ENCODE measurements at places on chromosomes 1 and 21.

DNA sequence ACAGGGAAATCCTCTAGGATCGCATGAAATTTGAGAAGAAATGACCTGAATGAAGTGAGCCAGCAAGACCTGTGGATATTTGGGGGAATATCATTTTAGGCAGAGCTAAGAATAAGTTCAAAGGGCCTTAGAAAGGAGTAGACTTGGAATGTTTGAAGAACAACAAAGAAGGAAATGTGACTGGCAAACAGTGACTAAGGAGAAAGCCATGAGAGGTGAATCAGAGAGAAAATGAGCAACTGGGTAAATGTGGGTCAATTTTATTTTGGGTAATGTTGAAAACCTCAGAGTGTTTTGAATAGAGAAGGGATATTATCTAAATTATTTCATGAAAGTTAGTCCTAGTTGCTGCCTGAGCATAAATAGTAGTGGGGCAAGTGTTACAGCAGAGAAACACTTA, 672.8 kb downstream of the LMO4 start:
- no peak for DNase-seq

- no peak for DNase-seq
Measured at GRCh38 chr1:202204065-202204464, 10.5 kb downstream of the LGR6 start.

DNA sequence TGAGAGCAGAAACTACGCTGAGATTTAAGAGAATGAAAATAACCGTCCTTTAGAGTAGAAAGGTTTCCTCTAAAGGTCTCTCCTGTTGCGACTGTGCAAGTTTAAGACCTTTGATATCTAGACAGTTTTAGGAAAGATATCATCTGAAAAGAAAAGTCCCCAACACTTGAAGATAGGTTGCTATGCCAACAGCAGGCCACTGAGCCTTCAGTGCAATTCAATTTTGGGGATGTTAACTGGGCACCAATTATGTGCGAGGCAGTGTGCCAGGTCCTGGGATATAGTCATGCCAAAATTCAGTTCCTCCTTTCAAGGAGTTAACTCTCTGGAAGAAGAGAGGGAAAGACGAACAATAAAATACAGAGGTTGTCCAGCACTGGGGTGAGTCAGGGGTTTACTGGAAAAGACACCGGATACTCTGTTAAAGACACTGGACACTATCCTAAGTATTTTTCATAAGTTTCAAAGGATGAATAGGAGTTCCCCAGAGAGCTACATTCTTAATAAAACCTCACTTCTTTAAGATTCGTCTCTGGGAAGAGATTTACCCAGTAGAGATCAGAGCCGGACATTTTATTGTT, 25.5 kb upstream of the ZNF281 start:
- no peak for DNase-seq

DNA sequence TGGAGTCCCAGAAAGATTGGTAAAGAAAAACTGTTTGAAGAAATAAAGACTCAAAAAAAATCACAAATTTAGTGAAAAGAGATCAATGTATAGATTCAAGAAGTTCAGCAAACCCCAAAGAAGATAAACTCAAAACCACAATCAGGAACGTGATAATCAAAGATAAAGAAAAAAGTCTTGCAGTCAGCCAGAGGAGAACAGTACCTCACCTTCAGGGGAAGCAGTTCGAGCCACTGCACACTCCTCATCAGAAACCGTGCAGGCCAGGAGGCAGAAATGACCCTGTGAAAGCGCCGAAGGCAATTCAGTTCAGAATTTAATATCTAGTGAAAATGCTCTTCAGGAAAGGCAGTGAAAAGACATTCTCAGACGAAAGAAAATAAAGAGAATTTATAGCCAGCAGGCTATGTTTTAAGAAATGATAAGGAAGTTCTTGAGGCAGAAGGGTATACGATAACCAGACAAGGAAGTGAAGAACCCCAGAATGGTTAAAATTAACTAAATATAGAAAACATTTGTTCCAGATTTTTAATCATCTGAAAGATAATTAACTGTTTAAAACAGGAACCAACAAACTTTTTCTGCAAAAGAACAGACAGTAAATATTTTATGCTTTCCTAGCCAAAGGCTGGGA, 13.5 kb upstream of the SUMO3 start:
- no peak for DNase-seq
